ENCODE measurements at places on chromosomes 6 and 20.

DNA sequence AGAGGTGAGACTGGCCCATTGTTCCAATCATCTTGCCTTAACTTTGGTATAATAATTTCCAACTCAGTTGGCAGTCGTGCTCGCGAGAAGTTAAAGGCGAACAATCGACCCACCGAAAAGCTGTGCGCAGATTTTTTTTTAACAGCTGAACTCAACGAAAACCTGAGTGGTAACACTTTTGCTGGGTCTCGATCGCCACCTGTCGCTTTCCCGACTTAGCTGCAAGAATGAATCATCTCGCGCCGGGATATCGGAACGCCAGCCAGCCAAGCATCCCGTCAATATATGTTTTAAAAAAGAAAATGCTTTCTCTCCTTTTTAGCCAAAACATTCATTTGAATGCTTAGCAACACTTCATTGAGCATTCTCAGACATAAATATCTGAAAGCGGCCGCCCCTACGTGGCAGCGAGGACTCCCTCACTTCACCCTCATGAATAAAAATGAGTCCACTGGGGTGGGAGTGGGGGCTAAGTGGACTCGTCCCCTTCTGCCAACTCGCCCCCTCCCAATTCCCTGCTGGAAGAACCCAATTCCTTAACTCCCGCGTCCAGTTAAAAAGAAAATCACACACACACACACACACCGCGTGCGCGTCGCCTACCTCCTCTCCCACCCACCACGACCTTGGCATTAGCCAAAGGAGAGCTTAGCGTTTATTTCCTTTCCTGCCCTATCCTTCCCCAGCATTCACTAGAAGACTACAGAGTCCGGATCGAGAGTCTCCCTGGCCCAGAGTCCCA lies 1.5 kb downstream of the COL12A1 start:
- peak; percentile 55 for DNase-seq

- no peak for DNase-seq
These were observed 5.5 kb downstream of the PTGIS start for GRCh38 chr20:49562311-49563014.

DNA sequence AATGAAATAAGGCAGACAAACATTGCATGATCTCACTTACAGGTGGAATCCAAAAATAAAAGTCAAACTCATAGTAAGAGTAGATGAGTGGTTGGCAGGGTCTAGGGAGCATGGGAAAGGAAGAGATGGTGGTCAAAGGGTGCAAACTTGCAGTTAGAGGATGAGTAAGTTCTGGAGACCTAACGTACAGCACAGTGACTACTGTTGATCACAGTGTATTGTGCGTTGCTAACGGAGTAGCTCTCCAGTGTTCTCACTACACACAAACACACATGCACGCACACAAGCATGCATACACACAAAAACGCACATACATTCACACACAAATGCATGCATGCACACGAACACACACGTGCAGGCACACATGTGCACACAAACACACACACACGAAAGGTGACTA lies 54.9 kb downstream of the LY86 start:
- DNase-seq: no peak

- DNase-seq: no peak
These were observed 151.2 kb upstream of the TMEM170B start for GRCh38 chr6:11386323-11386722.

- DNase-seq: no peak
These were observed 41.8 kb downstream of the SF3B5 start for GRCh38 chr6:144053601-144054000.

- peak; percentile 9 for DNase-seq
These were observed 586 bp downstream of the ZNF512B start for GRCh38 chr20:63968928-63969760.

- no peak for DNase-seq
These were observed 258.4 kb downstream of the ARID1B start for GRCh38 chr6:157035546-157035945.

- no peak for DNase-seq
These were observed at the start of gene HLA-DOA for GRCh38 chr6:33008944-33009861. Gene HLA-DOA (minus strand): TSS chr6:33009591.

DNA sequence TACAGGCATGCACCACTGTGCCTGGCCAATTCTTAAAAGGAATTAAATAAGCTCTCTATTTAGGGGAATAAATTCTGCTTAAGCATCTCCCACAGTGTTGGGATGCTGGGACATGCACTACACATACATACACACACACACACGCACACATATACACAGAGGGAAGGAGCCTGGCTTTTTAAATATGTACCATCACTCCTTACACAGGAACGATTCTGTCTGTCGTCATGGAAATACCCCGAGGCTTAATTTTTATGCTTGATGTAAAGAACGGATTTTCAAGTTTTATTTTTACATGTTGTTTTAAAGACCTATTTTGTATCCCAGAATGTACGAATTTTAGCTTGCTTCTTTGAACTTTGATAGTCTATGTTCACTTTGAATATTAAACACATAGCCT lies 95.3 kb downstream of the CD109 start:
- no peak for DNase-seq

DNA sequence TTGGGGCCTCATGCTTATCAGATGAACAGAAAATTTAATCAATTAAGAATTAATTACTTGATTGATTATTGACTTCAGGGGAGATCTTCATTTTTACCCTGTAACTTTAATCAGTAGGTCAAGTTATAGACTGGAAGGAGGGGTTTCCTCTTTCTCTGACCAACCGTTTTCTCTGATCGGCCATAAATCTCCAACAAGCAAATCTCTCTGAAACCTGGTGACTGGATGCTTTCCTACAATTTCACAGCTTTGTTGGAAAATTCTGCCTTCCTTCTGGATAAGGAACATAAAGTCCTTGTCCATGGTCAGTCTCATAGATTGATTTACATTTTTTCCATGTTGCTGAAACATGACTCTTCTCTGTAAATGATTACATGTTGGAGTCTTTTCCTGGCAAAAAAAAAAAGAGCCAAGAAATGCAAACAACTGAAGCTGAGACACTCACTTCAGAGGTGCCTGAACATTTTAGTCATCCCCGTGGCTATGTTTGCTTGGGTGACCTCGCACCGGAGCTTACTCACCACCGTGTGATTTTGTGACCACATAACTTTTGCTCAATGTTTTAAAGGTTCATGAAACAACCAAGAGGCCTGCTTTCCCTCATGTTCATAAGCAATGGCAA lies 31.0 kb downstream of the IRF4 start:
- DNase-seq: no peak

- DNase-seq: no peak
These were observed 40.9 kb downstream of the DSTN start for GRCh38 chr20:17610566-17611289.

DNA sequence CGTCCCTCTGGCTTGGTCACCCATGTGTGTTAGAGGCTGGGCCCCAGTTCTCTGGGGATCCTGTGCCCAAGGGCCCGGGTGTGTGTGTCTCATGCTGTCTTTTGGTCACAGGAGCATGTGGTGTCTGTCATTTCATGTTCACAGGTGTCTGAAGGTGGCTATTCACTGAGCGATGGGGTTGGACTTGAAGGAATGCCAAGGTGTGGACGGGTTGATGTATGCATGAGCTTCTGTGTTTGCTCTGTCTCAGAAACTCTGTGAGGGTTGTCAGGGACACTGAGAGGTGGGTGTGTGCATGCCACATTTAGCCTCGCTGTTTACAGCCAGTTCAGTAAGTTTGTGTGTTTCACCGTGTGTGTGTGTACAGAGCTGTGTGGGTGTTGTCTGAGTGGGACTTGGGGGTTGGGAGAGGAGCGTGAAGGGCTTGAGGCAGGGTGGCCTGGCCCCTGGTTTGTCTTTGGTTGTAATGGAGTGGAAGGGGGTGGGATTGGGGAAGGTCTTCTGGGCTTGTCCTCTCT lies 1.2 kb downstream of the DDR1 start:
- DNase-seq: no peak

DNA sequence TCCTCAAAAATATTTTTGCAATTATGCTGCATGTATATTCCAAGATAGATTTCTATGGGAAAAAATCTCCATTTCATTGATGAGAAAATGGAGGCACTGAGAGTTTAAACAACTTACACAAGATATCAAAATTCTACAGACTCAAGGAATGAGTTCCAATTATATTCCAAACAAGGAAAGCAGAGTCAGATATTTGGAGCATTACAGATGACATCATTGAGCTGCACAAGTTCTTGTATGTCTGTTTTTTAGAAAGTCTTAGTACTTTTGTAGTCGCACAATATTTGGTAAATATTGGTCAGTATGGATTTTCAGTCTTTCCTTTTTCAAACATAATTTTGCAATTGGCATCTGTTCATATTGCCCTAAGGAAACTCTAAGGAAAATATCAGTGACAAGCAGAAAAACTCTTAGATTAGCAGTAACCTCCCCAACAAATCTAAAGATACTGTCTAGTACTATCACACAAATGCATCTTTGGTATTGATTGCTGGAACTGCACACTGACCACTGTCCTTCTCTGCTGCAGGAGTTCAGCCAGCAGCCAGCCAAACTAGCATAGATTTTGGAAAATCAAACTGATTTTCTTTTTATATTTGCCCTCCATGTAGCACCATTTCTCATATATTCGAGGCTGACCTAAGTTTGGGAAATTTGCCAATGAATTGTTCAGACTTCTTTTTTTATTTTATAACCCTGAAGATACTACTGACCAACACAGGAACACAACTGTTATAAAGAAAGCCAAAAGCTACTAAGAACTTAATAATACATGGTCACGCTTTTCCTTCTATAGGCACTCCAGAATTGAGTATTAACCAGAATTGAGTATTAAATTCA lies 51.7 kb upstream of the TBX18 start:
- DNase-seq: no peak

GRCh38 chr6:145906144-145906543 lies 58.0 kb downstream of the SHPRH start:
- DNase-seq: no peak

- DNase-seq: no peak
These were observed 257.6 kb downstream of the LAMA2 start for GRCh38 chr6:129140526-129140925.

GRCh38 chr20:8766868-8767390 lies 302.0 kb upstream of the PLCB4 start:
- no peak for DNase-seq

DNA sequence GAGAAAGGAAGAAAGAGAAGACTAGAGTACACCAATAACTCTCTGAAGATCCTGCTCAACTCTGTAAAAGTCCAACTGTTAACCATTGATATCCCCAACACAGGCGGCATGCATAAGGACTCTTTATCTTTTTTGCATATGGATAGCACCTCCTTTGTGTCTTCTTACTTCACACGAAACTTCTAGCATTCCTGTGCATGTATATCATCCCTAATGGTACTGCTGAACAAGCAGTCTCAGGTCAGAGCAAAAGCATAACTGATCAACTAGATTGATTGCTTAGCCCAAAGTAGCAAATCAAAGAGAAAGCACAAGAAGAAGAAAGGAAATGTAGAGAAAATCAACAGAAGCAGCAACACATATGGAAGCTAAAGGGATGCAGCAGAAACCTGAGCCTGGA lies 234.4 kb downstream of the SYNE1 start:
- DNase-seq: no peak
